Posterior vena cava (tissue), 2 donors: ENCODE measurements at places on chromosomes 11 and 22. TPM values are rescaled to one million over a fixed set of nuclear protein-coding genes. Genes with fewer than 3 reads are reported as not detected.

DNA sequence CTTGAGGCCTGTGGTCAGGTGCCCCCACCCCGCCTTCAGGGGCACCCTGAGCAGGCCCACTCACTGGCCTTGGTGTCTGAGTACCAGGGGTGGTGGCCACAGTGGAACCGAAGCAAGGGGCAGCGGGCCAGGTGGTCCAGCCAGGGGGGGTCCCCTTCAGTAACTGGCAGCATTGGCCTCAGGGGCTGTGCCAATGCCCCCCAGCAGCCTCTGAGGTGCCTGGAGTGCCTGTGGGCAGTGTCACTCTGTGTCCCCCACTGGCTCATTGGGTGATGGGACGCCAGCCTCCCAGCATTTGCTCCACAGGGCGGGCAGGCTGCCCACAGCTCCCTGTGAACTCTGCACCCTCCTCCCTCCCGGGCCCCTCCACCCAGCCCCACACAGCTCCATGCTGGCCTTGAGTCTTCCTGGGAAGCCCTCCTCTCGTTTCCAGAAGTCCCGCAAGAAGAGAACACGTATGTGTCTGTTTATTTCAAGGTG lies 29.5 kb upstream of the CARS1 start:
- no peak for DNase-seq

- DNase-seq: peak; percentile 90
Measured at GRCh38 chr11:65911682-65912568, 6.9 kb downstream of the C11orf68 start.

DNA sequence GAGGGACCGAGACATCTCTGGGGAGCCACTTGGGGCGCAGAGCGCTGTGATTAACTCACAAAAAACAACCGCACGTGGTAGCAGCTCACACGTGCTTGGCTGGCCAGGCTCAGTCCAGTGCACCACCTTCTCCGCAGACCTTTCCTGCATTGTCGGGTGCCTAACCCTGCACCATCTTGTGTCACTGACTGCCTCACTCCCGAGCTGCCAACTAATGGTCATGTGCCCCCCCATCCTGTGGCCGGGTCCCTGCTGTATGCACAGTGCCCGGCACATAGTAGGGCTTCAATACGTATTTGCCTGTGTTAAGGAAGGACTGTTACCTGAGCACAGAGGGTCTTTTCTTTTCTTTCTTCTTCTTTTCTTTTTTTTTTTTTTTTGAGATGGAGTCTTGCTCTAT lies 71.9 kb downstream of the ARHGAP8 start:
- DNase-seq: peak; percentile 34

GRCh38 chr22:50522208-50522805 lies 3.1 kb downstream of the SCO2 start:
- no peak for DNase-seq

DNA sequence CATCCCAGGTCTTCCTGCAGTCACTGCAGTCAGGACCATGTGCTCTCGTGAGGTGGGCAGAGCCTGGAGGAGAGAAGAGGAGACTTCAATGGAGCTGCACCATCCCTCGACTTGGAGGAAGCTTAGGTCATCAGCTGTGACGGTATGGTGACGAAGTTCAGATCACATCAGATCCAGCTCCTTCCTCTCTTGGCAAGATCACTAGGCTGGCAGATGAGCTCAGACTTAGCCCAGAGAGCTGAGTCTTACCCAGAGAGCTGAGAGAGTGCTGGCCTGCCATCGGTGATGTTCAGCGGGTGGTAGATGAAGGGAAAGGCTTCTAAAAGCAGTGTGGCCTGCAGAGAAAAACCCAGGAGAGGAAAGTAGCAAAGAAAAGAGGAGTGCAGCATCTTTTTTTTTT lies 1.8 kb upstream of the SLC15A3 start:
- no peak for DNase-seq

DNA sequence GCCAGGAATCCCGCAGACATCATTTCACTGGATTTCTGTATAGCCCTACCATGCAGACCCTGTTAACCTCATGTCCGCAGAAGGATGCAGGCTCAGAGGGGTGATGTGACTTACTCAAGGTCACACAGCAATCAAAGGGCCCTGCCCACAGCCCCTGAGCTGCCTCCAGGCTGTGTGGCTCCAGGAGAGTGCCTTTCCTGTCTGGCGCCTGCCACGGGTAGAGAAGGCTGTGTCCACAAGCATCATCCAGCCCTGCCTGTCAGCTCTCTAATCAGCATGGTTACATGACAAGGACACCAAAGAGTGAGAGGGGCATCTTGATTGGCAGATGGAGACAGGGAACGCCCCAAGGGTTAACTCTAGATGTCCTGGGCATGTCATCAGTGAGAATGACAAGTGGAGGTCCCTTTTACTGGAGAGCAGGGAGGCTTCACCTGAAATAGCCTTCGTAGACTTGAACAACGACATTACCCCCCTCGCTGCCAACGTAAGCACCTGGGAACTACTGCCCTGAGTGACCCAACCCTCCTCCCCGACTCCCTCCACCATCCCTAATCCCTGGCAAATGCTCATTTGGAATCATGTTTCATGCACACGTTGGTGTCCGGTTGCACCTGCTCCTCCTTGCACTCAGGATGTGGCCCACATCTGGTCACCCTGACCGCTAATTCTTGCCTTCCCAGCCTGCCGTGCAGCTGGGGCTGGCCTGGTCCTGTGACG lies 6.9 kb downstream of the FGF19 start:
- DNase-seq: peak; percentile 42

DNA sequence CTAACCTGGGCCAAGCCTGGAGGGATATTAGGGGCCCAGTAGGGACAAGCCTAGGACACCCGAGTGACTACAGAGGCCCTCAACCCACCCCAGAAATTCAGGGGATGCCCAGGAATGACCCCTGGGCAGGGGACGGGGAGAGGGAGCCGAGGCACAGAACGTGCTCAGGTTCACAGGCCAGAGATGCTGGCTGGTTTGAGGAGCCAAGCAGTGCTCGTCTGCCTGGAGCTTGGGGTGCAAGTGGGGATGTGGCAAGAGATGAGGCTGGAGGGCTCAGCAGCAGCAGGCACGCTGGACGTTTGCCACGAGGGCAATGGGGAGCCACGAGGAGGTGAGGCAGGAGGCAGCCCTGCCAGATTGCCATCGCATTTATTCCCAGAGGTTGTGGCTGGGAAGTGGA lies 34.0 kb upstream of the EMID1 start:
- no peak for DNase-seq

DNA sequence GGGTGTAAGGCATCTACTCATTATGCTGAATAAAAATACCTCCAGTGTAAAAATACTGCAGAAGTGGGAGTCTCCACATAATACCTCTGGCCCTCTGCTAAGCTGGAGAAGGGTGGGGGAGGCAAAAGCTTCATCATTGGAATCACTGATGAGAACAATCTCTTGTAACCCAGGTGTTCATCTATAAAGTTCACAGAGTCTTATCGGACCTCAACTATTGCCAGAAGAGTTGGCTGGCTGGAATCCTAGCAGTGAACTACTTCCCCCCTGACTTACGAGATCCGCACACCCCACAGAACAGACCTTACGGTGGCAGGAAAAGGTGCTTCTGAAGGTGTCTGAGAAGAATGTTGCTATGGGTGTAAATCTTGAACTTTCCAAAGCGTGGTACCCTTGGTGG lies 2.5 kb downstream of the OR8D1 start:
- DNase-seq: no peak

- DNase-seq: no peak
Measured at GRCh38 chr11:83545494-83546260, 259.5 kb upstream of the CCDC90B start.

GRCh38 chr11:126383339-126384335 lies 28.2 kb downstream of the ST3GAL4 start:
- peak; percentile 71 for DNase-seq

- DNase-seq: no peak
Measured at GRCh38 chr11:123211149-123211852, 16.3 kb upstream of the CLMP start.

DNA sequence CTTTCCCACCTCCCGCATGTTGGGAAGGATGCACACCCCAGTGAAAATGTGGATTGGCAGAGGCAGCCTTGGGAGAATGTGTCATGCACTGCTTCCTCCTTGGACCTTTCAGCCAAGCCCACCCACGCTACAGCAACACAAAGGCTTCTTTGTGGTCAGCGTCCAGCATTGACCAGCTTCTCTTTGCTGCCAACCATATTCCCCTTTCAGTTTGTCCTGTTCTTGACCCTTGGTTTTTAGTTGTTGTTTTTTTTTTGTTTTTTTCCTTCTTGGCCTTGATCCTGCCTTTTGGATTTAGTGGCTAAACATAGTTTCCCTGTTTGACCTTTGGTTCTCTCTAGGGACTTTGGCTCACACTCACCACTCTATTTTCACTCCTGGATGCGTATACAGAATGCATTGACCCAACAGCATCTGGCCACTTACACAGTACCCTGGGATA lies 573.6 kb downstream of the INSC start:
- DNase-seq: peak; percentile 81

GRCh38 chr11:26158251-26158650 lies 173.7 kb upstream of the ANO3 start:
- DNase-seq: no peak

DNA sequence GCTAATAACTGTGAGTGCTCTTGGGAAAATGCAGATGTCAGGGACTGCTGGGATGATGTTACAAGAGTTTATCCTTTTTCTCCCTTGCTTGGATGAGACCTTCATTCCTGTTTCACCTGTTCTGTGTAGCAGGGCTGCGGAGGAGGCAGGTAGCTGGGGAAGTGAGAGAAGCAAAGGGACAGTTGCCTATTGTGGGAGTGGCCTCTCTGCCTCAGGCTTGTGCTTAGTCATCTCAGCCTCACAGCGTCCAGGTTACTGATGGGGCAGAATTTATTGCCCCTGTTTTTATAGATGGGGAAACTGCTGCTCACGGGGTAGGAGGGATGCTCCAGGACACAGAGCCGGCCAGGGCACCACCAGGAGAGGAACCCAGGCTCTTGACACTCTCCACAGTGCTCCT lies 1.7 kb downstream of the STX3 start:
- no peak for DNase-seq

GRCh38 chr11:72738199-72739141 lies 13.7 kb downstream of the ARAP1 start:
- peak; percentile 88 for DNase-seq

DNA sequence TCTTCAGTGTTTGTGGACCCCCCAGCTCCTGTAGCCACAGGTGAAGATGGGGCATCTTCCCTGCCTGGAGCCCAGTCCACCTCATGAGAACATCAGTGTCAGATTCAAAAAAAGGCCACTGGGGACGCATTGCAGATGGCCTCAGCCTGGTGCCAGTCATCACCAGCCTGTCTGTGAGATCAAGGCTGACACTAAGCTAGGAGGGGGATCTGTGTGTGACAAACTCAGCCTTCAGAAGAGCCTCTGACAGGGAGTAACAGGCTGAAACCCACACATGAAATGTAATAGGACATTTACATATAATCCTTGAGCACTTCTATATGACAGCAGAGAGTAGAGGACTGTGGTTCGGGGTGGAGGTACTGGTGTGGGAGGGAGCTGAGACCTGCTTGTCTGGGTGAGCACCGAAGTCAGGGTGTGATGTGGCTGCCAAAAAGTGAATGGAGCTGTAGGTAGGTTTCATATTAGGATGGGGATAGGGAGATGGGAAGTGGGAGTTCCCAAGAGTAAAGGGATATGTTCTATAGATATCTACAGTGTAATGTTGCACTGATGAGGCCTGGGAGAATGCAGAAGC lies 20.5 kb upstream of the CCDC134 start:
- DNase-seq: no peak

DNA sequence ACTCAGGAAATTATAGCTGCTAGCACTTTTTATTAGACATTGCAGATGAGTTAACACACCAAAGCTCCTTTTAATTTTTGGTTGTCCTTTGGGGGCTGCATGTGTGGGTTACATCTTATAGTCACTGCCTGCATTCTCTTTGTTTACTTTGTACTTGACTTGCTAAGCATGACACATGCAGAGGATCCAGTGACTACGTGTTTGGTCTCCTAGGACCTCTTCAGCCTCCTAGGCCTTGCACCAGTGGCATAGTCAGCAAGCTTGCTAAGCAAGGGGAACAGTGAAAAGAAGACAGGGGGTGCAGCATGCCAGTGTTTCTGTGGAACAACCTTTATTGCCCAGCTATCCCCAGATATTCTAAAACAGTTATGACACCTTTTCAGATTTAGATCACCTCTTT lies 108.2 kb downstream of the PAX6 start:
- no peak for DNase-seq

GRCh38 chr11:46272816-46273427 lies 4.5 kb upstream of the CREB3L1 start:
- DNase-seq: peak; percentile 90

DNA sequence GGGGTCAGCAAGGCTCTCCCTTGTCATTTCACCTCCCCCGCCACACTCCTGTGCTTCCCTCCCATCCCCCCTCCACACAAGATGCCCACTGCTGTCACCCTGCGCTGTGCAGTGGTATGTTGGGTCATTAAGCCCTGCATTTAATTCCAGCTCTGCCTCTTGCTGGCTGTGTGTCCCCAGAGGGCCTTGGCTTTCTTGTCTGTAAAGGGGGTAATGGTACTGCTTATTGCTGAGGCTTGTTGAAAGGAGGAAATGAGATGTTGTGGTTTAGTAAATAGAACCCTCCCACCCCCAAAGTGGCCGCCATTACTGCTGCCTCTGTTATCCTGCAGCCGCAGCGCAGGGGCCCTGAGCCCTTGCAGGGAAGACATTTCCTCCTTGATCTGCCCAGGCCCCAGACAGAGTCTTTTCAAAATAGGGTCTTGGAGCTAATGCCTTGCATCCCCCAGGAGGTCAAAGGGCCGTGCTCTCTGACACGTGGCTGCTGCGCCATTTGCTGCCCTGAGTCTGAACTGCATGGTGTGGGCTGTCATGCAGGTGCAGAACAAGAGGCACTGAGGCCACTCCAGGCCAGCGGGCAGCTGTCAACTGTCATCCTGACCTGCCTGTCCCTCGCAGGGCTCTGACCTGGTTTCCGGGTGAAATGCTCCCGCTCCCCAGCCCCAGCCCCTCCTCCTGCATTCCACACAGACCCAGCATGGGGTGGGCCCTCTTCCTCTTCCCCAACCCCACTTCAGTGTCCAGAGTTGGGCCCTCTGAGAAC lies 18.7 kb downstream of the PVALB start:
- no peak for DNase-seq

GRCh38 chr11:115455613-115456012 lies 48.6 kb downstream of the CADM1 start:
- DNase-seq: no peak

GDPD4 gene
- not detected for total RNA-seq

RASD2 gene
- total RNA-seq: 5.8 TPM

BET1L gene
- total RNA-seq: 37.5 TPM

SLC1A2 gene
- total RNA-seq: 2.9 TPM

CHST1 gene
- total RNA-seq: 3.3 TPM

CD3D gene
- total RNA-seq: 1.2 TPM

APOA5 gene
- not detected for total RNA-seq

TTLL1 gene
- 7.2 TPM for total RNA-seq

C11orf87 gene
- not detected for total RNA-seq

RAB39A gene
- total RNA-seq: 2.5 TPM
